NCI-H2171 treated with DMSO at 0.1 percent for 48 hours (cell line): ENCODE measurements at places on chromosomes 13 and 19.

DNA sequence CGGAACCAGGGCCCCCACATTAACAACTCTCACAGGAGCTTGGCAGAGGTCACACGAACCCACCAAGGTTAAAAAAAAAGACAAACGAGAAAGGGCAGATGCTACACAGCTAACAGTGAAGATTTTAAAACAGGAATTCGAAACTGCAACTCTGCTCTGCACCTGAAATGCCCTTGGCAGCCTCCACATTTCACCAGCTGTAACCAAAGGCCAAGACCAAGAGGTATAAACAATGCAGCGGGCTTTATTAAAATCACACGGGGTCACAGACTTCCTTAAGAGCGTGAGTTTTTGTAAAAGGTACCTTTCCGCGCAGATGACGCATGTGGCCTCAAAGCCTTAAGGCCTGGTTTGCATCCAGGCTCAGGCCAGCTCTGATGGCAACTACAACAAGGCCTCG lies 88.2 kb downstream of the STK24 start:
- peak; percentile 14 for DNase-seq

DNA sequence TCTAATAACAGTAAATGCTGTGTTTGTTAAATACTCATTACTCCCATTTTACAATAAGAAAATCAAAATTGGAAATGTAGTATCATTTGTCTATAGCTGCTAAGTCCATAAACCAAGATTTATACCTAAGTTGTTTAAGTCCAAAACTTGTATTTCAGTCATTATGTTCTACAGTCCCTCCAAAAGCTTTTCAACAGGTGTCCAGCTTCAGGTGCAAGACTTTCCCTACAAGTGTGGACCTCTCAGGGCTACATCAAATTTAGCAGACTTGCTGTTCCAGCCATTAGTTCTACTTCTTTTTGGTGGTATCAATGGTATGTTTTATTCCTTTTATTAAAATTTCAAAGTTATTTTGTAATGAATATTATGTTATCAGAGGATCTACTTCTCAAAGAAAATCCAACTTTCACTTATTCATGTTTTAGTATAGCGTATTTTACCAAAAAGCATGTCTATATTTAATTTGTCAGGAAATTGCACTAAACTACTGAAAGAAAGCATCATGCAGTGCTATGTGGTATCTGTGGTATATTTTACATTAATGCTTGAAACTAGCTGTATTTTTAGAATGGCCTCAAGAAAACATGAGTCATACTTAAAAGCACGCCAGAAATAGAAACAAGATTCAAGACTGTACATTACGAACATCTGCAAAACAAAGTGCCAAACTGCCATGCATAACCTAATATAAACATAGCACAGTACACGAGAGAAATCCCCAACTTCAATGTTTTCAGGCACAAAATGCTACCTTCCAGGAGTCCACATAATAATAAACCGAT lies 44.5 kb downstream of the VWA8 start:
- no peak for DNase-seq

GRCh38 chr13:42574011-42574410 lies at the start of gene TNFSF11:
TNFSF11 (plus strand) TSS chr13:42574152; CDS start chr13:42574304, 152 bp downstream.
- no peak for DNase-seq

DNA sequence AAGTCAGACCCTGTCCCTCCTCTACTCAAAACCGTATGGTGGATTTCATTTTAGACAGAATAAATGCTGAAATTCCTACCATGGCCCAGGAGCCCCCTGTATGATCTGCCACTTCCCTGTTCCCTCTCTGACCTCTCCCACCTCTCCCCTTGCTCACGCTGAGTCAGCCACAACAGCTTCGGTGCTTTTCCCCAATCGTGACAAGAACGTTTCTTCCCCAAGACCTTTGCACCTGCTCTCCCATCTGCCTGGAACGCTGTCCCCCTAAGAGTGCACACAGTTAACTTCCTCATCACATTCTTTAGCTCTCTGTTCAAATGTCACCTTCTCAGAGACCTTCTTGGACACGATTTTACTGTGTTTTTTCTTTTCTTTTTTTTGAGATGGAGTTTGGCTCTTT lies 2.3 kb downstream of the VRK3 start:
- no peak for DNase-seq

- peak; percentile 14 for DNase-seq
Measured at GRCh38 chr13:21012211-21012610, 49.2 kb downstream of the LATS2 start.
